ENCODE measurements at places on chromosomes 13 and 19.

DNA sequence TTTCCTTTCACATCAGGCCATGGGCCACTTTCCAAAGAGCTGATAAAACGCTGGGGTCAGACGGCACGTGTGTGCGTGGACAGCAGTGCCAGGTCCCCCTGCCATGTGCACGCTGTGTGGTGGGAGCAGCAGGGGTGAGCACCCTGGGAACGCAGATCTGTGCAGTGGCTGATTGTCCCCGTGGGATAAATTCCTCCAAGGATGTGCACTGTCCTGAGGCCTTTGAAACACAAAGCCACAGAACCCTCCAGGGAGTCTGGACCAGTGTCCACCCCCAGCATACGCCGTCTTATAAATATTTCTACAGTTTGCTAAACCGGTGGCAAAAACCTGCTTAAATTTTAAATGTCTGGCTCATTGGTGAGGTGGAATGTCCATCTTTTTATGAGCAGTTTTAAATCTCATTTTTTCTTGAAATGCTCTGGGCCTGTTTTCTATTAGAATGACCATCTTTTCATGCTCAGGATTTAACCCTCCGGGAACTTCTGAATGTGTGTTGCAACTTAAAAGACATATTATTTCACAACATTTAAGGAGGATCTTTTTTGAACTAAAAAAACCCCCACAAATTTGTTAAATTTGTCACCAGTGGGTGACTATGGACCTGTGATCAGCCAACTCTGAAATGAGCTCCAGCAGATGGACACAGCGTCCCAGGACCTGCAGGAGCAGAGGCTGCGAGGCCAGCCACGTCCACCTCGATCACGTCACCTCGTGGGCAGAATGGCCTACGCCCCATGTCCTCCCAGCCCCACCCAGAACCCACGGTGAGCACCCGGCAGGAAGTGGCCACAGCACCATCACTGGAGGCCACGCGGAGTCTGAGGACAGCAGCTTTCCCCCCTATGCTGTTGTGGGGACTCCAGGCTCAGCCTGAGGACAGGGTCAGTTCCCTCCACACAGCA lies 68.6 kb downstream of the RASA3 start:
- DNase-seq, result peak; percentile 53

DNA sequence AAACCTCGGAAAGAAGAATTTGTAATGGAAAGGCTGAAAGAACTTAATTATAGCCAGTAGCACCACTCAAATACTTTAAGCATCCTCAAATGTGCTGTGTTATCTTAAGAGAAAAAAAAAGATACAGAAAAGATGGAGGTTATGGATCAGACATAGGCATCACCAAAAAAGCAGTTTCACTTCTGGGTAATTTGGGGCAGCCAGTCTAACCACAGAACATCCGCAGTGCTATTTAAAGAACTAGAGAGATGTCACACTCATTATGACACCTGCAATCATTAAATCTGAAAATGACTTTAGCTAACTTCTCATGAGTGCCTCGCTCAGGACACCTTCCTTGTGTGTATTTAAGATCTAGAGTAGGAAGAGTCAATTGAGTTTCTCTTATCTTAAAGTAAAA lies 211.8 kb downstream of the RBM26 start:
- no peak for DNase-seq

GRCh38 chr13:71789693-71790329 lies 77.2 kb downstream of the DACH1 start:
- DNase-seq, result no peak

DNA sequence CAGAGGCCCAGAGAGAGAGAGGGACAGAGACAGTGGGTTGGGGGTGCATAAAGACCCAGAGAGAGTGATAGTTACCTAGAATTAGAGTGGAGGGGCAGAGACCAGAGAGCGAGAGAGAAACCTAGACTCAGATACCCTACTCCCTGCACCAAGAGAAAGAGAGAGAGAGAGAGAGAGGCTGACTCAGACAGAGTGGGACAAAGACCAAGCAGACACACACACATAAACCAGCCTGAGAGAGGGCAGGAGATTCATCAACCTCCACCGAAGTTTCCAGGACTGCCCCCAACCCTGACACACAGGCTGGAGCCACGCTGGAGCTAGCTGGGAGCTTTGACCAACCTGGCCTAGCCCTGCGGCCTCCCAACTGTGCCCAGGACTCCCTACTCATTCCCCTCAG lies 12.9 kb downstream of the SYT3 start:
- DNase-seq, result no peak

- no peak for DNase-seq
Measured at GRCh38 chr19:21463449-21464105, 41.8 kb upstream of the ZNF429 start.

DNA sequence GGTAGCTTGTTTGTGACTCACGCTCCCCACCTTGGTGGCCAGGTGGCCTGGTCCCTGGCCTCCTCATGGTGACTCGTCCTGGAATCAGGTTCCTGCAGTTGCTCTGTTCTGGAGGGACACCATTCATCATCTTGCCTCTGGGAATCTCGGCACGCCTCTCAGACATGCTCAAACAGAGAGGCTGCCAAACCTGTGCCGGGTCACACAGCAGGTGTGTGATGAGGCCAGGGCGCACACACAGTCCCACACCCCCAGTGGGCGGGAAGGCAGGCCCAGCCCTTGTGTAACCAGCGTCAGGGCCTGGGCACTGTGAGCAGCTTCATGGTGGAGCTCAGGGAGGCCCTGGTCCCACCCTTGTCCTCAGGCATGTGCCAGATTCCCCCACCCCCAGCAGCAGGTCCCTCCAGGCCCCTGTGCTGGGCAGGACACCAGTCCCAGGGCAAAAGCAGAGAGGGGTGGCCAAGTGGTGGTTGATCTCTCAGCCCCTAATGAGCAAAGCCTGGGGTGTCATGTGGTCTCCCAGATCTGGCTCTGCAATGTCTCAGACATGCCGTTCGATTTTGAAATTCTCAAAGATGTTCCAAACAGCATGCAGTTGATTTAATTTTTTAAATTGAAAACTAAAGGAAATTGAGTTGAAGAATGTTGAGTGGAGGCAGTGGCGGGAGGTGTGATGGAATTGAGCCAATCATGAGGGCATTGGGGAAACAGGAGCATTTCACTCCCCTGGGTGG lies 12.1 kb downstream of the CEBPA start:
- DNase-seq, result no peak

GRCh38 chr13:24228852-24229458 lies 68.4 kb downstream of the SPATA13 start:
- peak; percentile 89 for DNase-seq

- no peak for DNase-seq
Measured at GRCh38 chr19:46732966-46733689, 12.7 kb upstream of the FKRP start.

GRCh38 chr13:44354884-44355283 lies 18.7 kb upstream of the SERP2 start:
- DNase-seq, result no peak

GRCh38 chr19:46958532-46958931 lies 61.1 kb upstream of the NPAS1 start:
- DNase-seq, result no peak

DNA sequence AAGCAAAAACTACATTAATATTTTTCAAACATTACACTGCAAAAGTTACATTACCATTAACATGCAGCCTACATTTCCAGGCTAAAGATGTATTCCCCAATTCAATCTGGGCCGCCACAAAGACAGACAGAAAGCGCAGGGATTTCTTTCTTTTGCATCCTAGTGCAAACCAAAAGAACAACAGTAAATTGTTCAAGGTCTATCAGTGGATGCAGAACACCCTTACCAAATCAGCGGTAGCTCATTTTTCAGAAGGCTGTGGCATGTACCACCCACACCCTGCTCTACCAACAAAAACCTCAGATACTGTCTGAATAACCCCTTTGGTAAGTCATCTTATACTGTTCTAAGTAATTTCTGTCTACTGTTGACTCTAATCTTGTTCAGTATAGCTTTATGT lies 3.6 kb downstream of the TPT1 start:
- DNase-seq, result no peak

- no peak for DNase-seq
Measured at GRCh38 chr19:16355293-16356043, 30.8 kb downstream of the KLF2 start.

GRCh38 chr13:43110658-43111057 lies 87.3 kb downstream of the DNAJC15 start:
- no peak for DNase-seq

DNA sequence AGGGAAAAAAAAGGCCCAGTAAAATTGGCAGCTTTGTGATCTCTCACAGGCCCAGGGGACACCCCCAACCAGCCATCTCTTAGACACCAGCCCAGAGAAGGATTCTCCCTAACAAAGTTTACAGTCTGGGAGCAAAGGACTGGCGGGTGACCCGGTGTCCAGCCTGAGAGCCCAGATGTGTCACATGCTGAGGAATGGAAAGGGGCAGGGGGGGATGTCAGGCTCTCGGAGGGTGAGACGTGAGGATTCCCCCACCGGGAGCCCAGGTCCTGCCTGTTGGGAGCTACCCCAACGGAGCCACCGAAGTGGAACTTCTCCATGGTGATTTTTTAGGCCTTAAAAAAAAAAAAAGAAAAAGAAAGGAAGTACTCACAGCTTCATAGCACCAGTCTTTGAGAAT lies 4.8 kb upstream of the CTXN1 start:
- no peak for DNase-seq

- DNase-seq, result no peak
Measured at GRCh38 chr13:45695198-45695730, 6.9 kb upstream of the CBY2 start.

GRCh38 chr19:10861103-10861651 lies 10.2 kb upstream of the CARM1 start:
- DNase-seq, result no peak

DNA sequence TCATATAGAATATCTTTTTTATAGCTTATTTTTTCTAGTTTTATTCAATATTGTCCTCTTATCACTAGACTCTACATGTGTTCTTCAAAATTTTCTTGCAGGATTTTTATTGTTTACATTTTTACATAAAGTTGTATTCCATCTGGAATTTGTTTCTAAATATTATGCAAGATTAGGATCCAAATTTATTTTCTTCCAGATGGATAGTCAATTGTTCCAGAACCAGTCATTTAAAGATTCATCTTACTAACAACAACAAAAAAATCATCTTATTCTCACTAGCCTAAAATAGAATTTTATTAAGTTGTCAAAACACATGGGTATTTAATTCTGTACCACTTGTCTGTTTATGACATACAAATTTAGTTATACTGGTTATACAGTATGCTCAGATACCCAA lies 390.4 kb upstream of the GPC6 start:
- DNase-seq, result no peak

GRCh38 chr19:13097463-13098258 lies 5.0 kb downstream of the LYL1 start:
- no peak for DNase-seq

DNA sequence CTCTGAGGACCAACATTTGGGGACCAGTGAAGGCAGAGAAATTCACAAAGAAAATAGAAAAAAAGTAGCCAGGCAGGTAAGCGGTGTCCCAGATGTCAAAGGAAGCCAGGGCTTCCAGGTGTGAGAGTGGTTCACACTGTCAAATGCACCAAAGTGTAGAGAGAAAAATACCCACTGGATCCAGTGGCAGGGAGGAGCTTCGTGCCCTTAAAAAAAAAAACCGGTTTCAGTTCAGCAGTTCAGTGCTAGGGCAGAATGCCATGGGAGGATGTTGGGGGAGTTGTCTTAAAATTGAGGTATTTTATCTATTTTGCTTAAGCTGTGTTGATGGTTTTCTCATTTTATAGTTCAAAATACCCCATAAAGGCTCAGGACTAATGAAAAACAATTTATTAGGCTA lies 47.8 kb upstream of the C1QTNF9 start:
- DNase-seq, result no peak

- no peak for DNase-seq
Measured at GRCh38 chr13:25874064-25874737, 177.6 kb downstream of the SHISA2 start.

DNA sequence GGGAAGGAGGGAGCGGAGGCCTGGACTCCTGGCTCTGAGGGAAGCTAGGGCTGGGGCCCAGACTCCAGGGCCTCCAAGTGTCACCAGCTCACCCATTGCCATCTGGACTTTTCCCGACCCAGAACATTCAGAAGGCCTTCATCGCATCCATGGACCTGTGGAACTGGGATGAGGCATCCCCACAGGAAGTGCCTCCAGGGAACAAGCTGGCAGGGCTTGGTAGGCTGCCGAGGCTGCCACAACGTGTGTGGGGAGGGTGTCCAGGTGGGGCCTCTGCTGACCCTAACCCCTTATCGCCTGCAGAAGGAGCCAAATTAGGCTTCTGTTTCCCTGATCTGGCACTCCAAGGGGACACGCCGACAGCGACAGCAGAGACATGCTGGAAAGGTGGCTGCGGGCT lies 767 bp downstream of the ETV2 start:
- no peak for DNase-seq

GRCh38 chr19:37966662-37967231 lies 59.7 kb downstream of the SIPA1L3 start:
- DNase-seq, result no peak

DNA sequence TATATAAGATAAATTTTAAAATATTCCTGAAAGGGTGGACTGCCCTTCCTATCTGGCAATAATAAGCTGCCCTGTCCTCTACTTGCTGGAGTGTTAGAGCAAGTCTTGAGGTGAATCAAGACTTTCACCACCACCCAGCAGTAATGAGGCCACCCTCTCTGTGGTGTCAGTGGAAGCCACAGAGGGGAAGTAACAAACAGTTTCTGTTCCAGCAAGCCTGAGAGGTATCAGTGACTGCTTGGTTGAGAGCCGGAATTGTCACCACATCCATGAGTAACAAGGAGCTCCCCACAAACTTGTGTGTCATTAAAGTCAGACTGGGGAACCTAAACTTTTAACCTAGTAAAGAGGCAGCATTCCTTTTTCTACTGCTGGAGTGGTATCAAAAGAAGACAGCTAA lies 532.7 kb upstream of the SPRY2 start:
- peak; percentile 22 for DNase-seq

DNA sequence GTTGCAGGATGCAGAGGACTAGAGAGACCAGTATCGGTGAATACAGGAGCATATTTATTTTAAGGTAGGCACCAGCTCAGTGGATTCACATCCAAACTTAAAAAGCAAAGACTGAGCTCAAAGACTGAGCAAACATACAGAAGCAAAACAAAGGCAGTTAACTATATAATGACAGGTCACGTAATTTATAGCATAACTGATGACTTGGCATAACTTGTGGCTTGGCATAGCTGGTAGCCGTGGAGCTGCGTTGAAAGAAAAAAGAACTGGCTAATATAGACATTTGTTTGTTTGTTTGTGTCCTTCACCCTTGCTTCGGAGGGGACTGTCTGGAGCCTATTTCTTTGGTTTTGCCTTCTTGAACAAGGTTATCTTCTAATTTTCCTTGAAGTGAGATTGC lies 33.7 kb downstream of the ZNF493 start:
- no peak for DNase-seq

GRCh38 chr19:29492769-29493168 lies 33.0 kb upstream of the VSTM2B start:
- peak; percentile 85 for DNase-seq

GRCh38 chr13:110443622-110444225 lies 117.8 kb downstream of the RAB20 start:
- DNase-seq, result no peak
